CD4-positive, alpha-beta T cell treated with Interleukin-6 for 4 hours (primary cell): ENCODE measurements at places on chromosomes 7 and 10.
A peak's percentile ranks its signal among the peaks of the same experiment; 100 is the strongest.

DNA sequence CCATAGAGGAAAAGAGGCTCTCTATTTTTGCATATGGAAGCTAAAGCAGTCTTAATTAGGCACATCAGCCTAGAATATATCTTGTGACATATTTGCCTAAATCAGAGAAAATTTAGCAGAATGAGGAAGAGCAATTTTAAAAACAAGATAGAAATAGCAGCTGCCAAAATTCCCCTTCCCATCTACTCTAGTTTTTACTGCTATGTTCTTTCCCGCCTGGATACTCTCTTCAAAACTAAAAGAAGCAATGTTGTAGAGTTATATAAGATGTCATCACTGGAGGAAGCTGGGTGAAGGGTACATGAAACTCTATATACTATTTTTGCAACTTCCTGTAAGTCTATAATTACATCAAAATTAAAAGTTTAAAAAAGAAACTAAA lies 87.0 kb downstream of the ARMH3 start:
- no peak for DNase-seq

DNA sequence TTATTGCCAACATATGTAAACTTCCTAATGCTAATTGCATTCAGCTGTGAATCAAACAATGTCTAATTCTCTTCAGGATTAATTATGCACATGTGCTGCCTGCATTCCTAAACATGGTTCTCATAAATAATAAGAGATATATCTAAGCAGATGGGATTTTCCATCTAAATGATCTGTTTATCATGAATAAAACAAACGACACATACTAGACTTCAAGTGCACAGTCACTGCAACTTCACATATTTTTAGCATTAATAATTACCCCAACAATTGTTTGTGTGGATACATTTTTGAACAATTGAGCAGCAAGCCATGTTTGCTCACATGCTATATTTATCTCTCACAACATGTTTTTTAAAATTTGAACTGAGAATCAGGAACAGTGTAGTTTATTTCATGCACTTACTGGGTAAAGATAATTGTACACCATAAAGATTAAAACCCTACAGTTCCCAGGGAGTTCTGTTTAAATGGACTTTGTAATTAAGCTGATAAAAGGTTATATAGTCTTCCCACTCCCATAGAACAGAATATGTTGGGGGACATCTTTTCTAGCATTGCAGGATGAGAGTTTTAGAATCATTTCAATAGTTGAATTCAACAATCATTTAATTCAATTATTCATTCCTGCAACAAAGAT lies 378.5 kb downstream of the MDFIC start:
- no peak for DNase-seq

GRCh38 chr7:95997632-95998031 lies 225.3 kb downstream of the DYNC1I1 start:
- no peak for DNase-seq

- no peak for DNase-seq
Observed at GRCh38 chr7:54015251-54015650, 526.9 kb upstream of the VSTM2A start.

- DNase-seq = peak; percentile 22
Observed at GRCh38 chr7:138864667-138865066, 66.7 kb upstream of the ATP6V0A4 start.

DNA sequence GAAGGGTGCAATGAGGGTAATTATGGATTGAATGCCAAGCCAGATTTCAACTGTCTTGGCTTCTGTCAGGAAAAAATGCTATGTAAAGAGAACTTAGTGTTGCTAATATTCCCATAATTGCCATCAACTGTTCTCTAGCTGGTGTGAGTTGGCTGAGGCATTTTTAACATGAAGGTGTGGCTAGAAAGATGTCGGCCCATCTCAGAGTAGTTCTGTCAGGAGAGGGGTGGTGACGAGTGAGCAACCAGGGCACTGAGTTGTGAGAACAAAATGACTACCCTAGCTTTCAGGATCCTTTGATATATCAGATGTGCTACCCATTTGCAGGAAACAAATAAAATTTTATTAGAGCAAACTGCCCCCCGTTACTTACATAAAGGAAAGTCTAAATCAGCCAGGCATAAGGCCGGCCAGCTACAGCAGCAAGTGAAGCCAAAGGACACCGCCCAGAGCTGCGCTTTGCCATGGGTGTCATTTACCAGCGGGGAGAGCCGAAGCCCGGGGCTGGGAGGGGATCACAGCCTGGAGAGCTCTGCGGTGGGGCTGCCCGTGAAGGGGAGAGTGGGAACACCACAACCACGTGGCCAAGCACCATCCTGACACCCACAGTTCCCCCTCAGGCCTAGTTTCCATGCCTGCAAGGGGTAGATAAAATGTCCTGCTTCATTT lies 141.4 kb downstream of the ICA1 start:
- DNase-seq = no peak

GRCh38 chr10:1215862-1216573 lies 159.8 kb downstream of the WDR37 start:
- no peak for DNase-seq
